A673 (cell line): ENCODE measurements at places on chromosomes 2 and 18. TPM values are rescaled to one million over a fixed set of nuclear protein-coding genes. Genes with fewer than 3 reads are reported as not detected.

DNA sequence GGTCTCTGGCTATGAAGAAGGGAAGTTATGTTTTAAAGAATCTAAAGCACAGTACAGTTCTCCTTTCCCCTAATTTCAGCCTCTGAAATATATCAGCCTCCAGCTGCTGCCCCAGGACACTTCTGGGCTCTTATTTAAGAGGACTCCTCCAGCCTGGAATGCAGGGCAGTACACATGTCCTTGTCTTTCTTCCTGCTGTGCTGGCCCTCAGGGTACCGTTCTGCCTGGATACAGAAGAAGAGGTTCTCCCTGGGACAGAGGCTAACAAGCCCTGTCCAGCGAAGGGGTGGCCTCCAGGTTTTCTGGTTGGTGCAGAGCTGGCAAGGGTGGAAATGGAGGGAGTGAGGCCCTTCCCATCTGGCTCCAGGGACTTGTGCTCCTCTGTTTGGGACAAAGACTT lies 22.1 kb downstream of the MLPH start:
- DNase-seq, result no peak

GRCh38 chr2:153990771-153991170 lies 119.0 kb downstream of the GALNT13 start:
- DNase-seq, result no peak

CTNNA2 gene
- total RNA-seq, result not detected in 2 replicates

DNA sequence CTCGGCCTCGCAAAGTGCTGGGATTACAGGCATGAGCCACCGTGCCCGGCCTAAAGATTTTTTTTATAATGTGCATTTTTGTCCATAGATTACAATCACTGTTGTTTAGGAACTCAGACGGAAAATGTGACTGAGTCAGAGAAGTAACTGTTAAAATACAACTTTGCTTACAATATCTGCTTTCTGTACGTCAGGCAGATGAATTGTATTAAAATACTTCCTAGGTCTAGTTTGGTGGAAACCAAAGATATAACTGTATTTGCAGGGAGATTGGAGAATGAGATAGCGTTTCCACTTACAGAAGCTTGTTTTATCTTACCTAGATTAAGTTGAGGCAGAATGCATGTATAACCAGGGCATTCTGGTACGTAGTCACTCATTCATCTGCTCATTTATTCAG lies 36.7 kb downstream of the ASAP2 start:
- no peak for DNase-seq

- peak; percentile 79 for DNase-seq
These were observed 8.7 kb upstream of the SERPINB13 start for GRCh38 chr18:63578357-63578958.

- DNase-seq, result no peak
These were observed 795.8 kb upstream of the GCFC2 start for GRCh38 chr2:76506538-76506937.

TBR1 gene
- total RNA-seq, result 0.17 and 0.44 TPM in 2 replicates

GRCh38 chr2:238130111-238130695 lies 8.3 kb upstream of the KLHL30 start:
- no peak for DNase-seq

GRCh38 chr18:48668466-48669179 lies 129.8 kb downstream of the CTIF start:
- no peak for DNase-seq

DNA sequence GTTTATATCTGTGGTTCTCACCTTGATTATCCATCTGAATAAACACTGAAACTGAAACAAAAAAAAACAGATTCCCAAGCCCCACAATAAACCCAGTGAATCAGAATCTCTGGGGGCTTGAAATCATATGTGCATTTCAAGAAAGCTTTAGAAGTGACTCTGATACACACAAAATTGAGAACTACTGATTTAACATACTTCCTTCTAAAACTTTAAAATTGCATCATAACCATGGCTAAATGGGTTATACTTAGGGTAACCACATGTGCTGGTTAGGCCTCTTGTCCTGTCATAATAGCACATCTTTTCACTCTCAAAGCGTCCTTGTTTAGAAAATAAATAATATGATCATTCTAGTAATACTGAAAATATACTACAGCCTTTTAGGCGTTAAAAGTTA lies 100.9 kb downstream of the ATAD2B start:
- DNase-seq, result no peak

DNA sequence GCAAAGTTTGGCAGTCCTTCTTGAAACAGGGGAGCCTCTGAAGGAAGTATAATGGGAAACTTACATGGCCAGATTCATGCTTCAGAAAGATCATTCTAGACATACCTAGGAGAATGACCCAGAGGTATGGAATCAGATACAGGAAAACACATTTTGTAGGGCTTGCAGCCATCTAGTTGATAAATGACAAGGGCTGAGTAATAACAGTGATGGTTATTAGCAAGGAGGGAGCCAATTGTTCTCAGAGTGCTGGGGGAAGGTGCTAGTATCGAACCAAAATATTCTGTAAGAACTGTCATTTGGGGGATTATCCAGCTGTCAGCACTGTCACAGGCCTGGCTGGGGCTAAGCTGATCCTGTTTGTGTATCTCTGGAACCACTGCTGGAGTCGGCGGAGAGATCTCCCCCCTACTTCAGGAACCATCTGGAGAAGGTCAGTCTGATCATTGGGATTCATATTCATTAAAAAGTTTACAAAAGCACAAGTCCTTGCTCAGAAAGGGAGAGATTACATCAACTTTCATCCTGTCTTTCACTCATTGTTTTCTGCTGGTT lies 113.8 kb upstream of the THSD7B start:
- no peak for DNase-seq

NLRC4 gene
- not detected in 2 replicates for total RNA-seq

SPDYA gene
- total RNA-seq, result 1.0 and 1.2 TPM in 2 replicates

DNA sequence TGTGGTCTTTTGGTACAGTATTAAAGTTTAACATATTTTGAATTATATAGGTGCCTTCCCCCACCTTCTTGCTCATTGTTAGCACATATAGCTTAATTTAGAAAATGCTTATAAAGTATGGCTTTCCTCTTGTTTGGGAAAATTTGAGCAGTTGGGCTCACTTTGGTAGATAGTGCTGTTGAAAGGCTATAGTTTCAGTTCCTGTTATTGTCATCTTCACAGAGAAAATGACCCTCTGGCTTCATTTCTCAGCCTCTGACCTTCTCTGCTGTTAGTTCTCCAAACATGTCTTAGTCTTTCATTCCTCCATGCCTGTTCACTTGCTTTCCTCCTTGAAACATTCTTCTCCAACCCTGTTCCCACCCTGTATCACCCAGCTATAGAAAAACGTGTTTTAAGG lies 200.6 kb downstream of the WDR7 start:
- DNase-seq, result no peak

DNA sequence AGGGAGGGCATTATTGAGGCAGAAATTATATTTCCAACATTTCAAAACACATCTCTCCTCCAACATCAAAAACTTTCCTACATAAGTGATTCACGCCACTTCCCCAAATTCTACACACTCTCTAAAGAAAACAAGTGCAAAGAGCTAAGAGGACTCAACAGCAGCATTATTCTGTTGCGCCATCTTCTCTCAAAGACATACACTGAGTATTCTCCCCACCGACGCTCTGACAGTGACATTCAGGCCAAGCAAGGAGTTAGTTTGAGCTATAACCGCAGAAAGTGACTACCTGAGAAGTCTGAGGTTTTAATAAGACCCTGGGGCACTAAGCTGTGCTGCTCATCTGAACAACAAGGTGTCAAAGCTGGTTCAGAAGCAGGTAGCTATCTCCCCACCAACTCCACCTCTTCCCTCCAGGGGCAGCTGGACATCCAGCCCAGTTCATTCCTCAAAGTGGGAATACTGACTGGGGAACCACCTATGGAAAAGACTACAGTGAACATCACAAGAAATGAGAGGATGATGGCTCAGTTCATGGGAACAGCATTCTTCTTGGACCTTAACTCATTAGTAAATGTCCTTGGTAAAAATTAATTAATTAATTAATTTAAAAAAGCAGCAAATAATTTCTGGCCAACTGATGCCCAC lies 309.5 kb upstream of the CCDC68 start:
- no peak for DNase-seq

DNA sequence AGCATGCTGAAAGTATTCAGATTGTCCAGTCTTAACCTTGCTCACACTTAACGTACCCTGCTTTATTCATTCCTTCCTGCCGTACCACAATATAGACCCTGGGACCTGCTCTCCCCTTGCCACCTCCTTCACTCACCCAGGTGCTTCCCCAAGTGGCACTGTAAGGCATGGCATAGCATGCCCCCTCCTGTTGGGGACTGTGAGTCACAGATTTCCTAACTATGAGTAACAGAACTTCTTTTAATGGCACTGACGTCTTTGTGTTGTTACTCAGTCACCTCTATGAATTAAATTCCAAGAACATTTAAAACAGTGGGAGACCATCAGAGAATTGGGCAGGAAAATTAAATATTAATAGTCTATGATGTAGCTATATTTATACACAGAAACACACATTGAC lies 117.2 kb downstream of the CTNNA2 start:
- peak; percentile 3 for DNase-seq

RGPD4 gene
- not detected in 2 replicates for total RNA-seq

- DNase-seq, result no peak
These were observed 54.1 kb downstream of the DYSF start for GRCh38 chr2:71507476-71507875.

NT5C1B gene
- total RNA-seq, result not detected in 2 replicates

GRCh38 chr2:2683606-2684224 lies 352.6 kb upstream of the MYT1L start:
- no peak for DNase-seq

MGAT5 gene
- total RNA-seq, result 11.0 and 14.0 TPM in 2 replicates

DNA sequence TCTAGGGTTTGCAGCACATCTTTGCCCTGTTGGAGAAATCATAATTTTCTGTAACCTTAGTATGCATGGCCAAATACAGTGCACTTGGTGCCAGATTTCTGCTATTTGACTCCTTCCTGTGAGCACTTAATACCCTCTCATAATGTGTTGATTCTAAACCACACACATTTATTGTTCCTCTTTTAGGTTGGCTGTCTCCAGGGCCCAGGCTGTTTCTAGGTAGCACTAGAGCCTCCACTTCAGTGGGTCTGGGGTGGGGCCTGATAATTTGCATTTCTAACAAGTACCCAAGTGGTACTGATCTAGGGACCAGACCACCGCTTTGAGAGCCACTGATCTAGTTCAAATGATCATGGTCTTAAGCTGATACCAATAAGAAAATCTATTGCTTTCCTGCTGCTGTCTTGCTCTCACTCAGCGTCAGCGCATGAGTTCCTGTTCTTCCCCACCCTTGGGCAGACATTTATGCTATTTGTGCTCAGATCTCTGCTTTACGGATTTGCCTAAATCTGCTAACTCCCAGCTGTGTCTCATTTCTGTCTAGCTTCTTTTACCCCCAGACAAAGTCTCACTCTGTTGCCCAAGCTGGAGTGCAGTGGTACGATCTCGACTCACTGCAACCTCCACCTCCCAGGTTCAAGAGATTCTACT lies 7.4 kb downstream of the PTRHD1 start:
- no peak for DNase-seq

DNA sequence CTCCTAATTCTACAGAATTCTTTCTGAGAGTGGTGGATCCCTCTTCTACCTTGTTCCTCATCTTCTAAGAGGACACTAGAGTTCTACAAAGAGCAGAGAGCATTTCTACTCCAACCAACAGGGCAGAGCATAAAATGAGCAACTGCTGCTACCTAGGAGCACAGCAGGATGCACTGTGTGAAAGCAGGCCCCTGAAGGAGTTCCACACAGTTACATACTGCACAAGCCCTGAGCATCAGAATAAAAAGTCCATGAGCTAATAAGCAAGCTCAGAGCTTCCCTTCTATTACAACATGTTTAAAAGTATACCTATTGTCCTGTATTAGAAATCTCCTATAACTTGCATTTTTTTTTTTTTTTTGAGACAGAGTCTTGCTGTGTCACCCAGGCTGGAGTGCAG lies 8.4 kb downstream of the FHL2 start:
- no peak for DNase-seq

DNA sequence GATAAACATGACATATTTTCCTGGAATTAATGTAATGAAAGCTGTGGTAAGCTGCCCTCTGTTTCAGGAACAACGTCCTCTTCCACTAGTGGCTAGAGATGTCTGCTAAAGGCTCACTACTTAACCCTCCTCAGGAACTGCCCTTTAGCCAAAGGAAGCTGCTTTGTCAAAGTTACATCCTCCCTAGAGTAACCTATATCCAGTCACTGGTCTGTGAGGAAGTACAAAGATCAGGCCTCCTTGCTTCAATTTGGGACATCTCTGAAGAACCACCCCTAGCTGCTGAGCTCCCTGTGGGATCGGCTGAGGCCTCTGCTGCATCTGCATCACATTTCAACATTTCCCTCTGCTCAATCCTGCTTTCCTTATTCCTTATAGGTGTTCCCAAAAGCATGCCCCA lies 107.8 kb downstream of the PRELID3A start:
- no peak for DNase-seq

GRCh38 chr2:3195641-3196476 lies 181.8 kb downstream of the EIPR1 start:
- DNase-seq, result no peak

USP34 gene
- 97.1 and 98.5 TPM in 2 replicates for total RNA-seq

DNA sequence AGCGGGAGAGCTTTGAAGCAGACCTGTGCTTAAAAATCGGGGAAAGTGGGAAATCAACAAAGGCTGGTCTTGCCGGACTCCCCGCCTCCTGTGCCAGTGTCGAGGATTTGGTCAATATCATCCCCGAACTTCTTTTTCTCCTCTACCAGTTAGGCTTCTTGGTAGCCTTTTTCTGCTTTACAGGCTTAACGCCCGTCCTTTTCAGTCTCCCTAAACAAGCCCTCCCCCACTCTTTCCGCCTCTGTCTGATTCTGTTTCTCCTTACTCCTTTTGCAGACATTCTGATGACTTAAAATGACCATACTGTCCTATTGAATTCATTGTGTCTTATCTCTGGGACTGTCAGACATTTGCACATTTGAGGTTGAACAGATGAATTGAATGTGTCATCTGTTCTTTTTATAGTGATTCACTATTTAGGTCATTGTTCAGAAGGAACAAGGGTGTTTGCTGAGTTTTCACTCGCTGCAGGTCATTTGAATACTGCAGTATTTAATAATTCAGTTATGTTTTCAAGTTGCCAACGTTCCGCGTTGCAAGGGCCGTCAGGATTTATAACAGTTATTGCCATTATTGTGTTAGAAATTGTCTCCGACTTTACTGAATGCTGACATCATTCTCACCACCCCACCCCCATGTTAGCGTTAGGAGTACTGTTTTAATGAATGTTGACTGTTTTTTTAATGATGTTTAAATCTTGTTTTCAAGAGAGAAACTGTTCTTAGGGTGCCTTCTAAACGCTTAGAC lies 1.1 kb downstream of the ITGAV start:
- peak; percentile 57 for DNase-seq

GRCh38 chr18:45320724-45321123 lies 294.6 kb upstream of the SLC14A2 start:
- DNase-seq, result no peak

GRCh38 chr2:5020116-5020875 lies 671.9 kb upstream of the SOX11 start:
- peak; percentile 57 for DNase-seq

FEV gene
- total RNA-seq, result 8.0 and 12.6 TPM in 2 replicates

DNA sequence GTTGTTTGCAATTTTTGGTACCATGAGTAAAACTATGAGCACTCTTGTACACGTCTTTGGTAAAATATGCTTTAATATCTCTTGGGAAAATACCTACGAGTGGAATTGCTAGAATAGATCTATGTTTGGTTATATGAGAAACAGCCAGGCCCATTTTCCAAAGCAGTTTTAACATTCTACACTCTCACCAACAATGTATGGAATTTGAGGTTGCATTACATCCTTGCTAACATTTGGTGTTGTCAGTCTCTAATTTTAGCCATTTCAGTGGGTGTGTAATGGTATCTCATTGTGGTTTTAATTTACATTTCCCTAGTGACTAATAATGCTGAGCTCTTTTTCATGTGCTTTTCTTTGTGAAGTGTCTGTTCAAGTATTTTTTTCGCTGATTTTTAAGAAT lies 118.9 kb upstream of the TCF4 start:
- DNase-seq, result peak; percentile 32
